ENCODE measurements at places on chromosomes 5 and 9.

- no peak for DNase-seq
These were observed 691.8 kb downstream of the DNAH5 start for GRCh38 chr5:13252699-13253098.

GRCh38 chr9:78062710-78063109, 31.1 kb upstream of the GNAQ start:
- DNase-seq = no peak

GRCh38 chr9:9536523-9536922, 1076.3 kb downstream of the PTPRD start:
- no peak for DNase-seq

- no peak for DNase-seq
These were observed 6.1 kb downstream of the SLC31A2 start for GRCh38 chr9:113156880-113157279.

DNA sequence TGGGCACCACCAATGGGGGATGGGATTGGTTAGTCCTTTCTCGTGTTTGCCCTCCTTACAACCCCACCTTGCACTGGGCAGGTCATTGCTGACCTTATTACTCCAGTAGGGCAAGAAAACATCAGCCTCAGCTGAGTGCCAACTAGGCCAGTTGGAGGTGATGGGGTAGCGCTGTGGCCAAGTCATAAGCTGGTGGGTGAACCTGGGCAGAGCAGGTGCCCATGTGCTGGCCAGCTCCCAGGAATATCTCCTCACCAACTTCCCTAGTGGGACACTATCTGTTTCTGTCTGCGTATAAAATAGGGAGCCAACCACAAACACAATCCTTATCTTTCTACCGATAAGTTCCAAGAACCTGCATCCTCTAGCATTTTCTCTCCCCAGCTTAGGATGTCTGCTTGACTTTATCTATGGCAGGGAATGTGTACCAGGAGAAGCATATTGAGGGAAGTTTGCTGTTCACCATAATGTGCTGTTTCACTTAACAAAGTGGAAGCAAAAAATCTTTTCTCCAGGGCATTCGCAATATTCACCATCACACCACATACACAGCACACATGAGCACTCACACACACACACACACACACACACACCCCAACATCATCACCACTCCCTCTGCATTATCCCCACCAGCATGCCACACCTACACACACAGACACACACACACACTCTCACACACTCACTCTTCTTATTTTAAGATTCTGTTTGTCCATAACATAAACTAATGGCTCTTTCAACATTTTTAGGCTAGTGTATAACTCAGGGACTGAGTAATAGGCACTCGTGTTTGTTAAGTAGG, 390.0 kb downstream of the ENC1 start:
- no peak for DNase-seq

DNA sequence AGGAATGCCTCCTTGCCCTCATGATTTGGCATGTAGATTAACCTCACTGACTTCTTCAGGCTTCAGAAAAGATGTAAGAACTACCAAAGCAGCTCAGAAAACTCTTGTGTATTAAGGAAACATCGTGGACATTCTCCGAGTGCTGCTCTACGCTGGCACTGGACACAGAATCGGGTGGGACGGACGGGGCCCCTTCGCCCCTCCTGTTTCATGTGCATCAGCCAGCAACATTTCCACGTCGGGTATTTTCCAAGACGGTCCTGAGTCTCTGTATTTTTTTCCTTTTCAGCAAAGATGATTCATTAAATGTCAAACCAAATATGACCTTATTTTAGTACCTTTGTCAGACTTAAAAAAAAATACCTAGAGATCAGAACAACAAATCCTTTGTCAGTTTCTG, 583.6 kb downstream of the CCDC171 start:
- DNase-seq = no peak
